Activated CD8-positive, alpha-beta memory T cell treated with anti-CD3 and anti-CD28 coated beads, Interleukin-2, amount 10 ng/mL, durations not matched to agents 7 days and 5 days (primary cell): ENCODE measurements at places on chromosomes 12 and 14.

GRCh38 chr14:66231820-66232219 is 254.4 kb upstream of the CCDC196 start:
- no peak for DNase-seq

- DNase-seq = no peak
Measured at GRCh38 chr12:7892186-7892980, 19.7 kb upstream of the SLC2A14 start.

GRCh38 chr12:13126494-13126893 is 23.0 kb upstream of the GSG1 start:
- DNase-seq = no peak

- no peak for DNase-seq
Measured at GRCh38 chr12:94987801-94988200, 15.7 kb downstream of the NDUFA12 start.

GRCh38 chr14:74573421-74574089 is 38.5 kb downstream of the LTBP2 start:
- DNase-seq = no peak
